ENCODE measurements at places on chromosomes 7 and 10.

- DNase-seq = no peak
Observed at GRCh38 chr10:74335501-74335900, 184.5 kb downstream of the ADK start.

- DNase-seq = no peak
Observed at GRCh38 chr7:72053292-72053691, 358.8 kb downstream of the CALN1 start.

- no peak for DNase-seq
Observed at GRCh38 chr10:26460736-26461135, 22.6 kb downstream of the APBB1IP start.

- DNase-seq = no peak
Observed at GRCh38 chr10:78936412-78937342, 132.1 kb upstream of the ZMIZ1 start.

DNA sequence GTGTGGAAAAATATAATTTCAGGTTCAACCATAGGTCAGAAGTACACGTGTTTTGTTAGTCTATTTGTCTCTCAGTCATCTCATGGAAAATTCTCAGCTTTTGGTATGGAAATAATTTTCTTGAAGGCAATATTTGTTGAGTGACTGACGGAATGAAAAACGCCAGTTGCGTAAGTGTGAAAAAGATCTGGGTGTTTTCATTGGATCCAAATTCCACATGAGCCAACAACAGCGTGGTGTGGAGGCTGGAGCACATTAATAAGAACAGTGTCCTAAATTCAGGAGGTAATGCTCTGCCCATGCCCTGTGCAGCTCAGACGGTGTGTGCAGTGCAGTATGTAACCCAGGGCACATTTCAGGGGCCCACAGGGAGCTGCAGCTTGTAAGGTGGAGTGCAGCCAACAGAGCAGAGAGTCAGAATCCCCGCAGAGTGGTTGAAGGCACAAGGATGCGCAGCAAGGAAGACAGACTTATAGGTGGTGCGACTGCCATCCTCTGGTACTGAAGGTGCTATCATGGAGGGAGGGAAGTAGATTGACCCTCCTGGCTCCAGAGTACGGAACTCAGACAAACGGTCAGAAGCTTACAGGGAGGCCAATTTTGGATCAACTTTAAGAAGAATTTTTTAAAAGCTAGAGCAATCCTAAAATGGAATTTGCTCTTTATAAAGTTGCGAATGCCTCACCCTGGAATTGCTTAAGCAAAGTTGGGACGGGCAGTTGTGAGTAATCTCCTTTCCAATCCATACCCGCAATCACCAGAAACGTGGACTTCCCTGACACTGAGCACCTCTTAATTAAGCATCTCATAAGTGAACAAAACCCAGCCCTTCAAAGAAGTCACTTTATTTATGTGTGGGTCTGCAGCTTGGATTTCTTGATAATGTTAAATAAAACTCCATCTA, 38.0 kb downstream of the EGFR start:
- no peak for DNase-seq

GRCh38 chr7:132575419-132575981, 770 bp downstream of the PLXNA4 start:
- no peak for DNase-seq

GRCh38 chr10:36794981-36795380, 330.4 kb upstream of the ANKRD30A start:
- DNase-seq = no peak

- no peak for DNase-seq
Observed at GRCh38 chr10:28875549-28876081, 198.3 kb downstream of the BAMBI start.

DNA sequence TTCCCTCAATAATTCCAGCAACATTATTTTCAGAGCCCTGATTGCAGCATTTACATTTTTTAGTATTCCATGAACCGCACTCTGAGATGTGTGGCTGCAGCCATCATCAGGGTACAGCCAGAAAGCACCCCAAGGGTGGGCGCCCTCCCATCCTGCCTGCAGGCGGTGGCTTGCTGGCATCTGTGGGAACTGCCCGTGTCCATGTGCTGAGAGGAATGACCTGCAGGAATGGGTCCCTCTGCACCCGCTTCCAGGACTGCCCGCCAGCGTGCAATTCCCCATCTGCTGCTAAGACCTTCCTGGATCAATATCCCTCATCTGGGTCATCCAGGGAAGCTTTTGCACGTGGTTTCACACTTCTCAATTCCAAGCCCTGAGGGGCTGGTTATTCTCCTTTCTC, 32.8 kb upstream of the NUB1 start:
- DNase-seq = no peak

GRCh38 chr7:142868986-142869415, 14.1 kb downstream of the EPHB6 start:
- DNase-seq = no peak

DNA sequence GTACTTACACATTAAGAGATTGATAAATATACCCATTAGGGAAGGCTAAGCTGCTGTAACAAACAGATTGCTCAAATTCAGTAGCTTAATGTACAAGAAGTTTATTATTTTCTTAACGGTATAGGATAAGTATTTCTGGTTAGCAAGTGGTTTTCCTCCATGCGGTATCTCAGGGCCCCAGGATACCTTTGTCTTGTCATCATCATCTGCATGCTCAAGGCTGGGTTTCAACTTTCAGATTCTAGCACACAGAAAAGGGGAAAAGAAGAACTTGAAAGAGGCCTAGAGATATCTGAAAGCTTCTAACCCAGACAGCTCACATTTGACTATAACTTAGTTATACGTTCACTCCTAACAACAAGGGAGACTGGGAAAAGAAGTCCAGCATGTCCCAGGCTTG, 11.8 kb upstream of the GALNT17 start:
- no peak for DNase-seq

DNA sequence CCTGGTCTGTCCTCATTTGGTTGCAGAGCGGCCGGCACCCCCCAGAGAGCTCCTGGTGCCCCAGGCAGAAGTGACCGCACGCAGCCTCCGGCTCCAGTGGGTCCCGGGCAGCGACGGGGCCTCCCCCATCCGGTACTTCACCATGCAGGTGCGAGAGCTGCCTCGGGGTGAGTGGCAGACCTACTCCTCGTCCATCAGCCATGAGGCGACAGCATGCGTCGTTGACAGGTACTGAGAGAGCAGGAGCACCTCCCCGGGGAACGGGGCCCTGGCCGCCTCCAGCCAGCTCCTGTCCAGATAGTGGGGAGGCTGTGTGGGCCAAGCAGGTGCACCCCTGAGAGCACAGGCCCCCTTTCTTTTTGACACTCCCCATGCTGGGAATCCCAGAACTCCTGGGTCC, 532.9 kb upstream of the FOXK1 start:
- DNase-seq = no peak

DNA sequence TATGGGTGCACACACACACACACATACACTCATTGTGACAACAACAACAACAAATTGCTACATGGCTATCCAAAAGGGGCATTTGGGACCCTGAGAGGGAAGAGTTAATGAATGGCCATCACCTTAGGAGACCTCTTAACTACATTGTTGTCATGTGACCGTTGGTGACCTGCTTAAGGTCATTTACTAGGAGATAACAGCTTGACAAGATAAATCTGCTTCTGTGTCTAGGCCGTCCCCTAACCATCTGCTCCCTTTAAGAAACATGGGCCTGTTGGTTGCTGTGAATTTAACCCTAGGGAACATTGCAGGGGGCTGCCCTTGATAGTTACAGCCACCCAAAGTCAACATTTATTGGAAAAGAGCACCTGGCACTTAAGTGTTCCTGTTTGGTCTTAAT, 29.7 kb downstream of the C1QL3 start:
- DNase-seq = no peak

DNA sequence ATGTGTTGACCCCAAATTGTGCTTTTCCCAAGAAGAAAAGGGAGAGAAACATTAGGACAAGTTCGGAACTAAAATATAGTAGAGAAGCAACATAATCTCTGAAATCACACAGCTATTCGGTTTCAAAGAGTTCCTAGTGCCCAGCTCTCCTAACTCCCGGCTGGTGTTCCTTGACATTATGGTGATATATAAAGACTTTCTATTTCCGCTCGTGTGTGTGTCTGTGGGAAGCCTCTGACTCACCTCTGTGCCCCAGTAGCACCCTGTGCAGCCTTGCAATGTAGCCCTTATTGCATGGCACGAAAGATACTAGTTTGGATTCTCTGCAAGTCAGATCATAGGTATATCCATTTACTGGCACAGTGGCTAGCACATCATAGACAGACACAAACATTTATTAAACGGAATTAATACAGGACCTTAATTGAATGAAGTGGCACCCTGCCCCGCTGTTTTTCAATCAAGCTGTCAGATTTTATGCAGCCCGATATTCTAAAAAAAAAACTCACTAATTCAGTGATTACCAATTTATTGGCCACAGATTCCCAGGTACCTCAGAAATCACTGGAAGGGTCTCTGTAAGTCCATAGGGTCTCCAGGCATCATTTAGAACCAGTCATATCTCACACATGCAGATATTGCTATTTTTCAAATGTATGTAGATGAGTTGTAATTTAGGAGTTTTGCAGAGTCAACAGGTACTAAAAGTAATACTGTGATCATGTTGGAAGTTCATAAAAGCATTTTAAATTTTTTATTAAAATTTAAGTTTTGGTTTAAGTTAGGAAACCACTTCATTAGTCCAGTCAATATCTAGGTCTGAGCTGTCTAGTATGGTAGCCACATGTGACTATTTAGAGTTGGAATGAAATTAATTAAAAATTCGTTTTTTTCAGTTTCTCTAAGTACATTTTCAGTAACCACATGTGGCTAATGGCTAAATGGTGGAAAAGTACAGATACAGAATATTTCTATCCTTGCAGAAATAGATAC, 43.3 kb downstream of the SFTPD start:
- DNase-seq = no peak

- DNase-seq = no peak
Observed at GRCh38 chr7:135209225-135209834, 2.0 kb downstream of the WDR91 start.

GRCh38 chr10:9296190-9296589, 1241.7 kb downstream of the GATA3 start:
- no peak for DNase-seq

- DNase-seq = no peak
Observed at GRCh38 chr10:122122493-122122892, 133.5 kb downstream of the TACC2 start.

DNA sequence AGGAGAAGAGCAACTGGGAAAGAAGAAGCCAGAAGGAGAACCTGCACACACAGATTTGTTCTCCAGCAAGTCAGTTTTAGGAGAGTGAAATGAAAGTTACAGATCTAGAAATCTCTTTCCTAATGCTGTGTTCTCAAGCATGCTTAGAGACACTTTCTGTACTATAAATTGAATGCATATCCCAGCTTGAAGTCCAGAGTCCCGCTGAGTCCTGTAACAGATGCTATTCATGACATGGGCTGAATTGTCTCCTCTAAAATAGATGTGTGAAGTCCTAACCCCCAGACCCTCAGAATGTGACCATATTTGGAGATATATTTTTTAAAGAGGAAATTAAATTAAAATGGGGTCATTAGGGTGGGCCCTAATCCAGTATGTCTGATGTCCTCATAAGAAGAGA, 46.9 kb upstream of the GJD4 start:
- DNase-seq = no peak

DNA sequence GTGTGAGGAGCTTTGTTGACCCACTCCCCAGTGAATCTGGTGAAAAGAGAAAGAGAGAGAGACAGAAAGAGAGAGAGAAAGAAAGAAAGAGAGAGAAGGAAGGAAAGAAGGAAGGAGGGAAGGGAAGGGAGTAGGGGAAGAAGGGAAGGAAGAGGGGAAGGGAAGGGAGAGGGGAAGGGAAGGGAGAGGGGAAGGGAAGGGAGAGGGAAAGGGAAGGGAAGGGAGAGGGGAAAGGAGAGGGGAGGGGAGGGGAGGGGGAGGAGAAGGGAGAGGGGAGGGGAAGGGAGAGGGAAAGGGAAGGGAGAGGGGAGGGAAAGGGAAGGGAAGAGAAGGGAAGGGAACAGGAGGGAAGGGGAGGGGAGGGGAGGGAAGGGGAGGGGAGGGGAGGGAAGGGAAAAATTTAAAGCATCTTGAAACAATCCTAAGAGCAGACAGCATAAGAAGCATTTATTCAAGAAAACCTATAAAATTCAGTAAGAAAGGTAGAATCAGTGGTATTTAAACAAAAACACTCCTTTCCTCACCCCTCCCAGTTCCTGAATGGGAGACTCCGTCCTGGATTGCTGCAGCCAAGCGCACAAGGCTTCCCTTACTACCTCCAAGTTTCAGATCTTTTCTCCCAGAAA, 846.2 kb upstream of the POM121L12 start:
- DNase-seq = no peak

DNA sequence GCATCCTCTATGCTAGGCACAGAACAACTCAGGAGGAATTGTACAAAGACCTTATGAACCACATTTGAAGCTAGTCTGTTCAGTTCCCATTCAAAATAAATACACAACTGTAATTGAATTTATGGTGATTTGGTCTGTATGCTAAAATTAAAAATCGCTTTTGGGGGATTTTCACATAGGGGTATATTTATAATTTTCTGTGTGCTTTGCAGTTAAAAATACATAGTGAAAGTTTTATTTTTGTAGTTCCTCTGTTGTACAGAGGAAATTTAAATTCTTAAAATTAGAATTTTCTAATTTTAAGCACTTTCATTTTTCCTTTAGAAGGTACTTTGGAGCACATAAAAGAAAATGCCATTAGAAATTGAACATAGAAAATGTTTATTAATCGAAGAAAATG, 6.9 kb downstream of the RABGEF1 start:
- no peak for DNase-seq

- peak; percentile 72 for DNase-seq
Observed at GRCh38 chr7:131109759-131110296, 217.8 kb upstream of the MKLN1 start.

- no peak for DNase-seq
Observed at GRCh38 chr10:112526139-112526538, 79.1 kb downstream of the VTI1A start.

GRCh38 chr7:123663200-123663599, 7.5 kb downstream of the LMOD2 start:
- no peak for DNase-seq

- no peak for DNase-seq
Observed at GRCh38 chr7:79159040-79159664, 294.3 kb downstream of the MAGI2 start.

GRCh38 chr7:47378728-47379395, 203.0 kb downstream of the TNS3 start:
- peak; percentile 35 for DNase-seq

GRCh38 chr10:71584902-71585563, 134.5 kb downstream of the C10orf105 start:
- no peak for DNase-seq

- no peak for DNase-seq
Observed at GRCh38 chr7:6248581-6248980, 23.8 kb downstream of the CYTH3 start.

- DNase-seq = peak; percentile 75
Observed at GRCh38 chr7:98056580-98056979, 50.1 kb upstream of the LMTK2 start.

GRCh38 chr7:44144968-44145478, 3.9 kb upstream of the MYL7 start:
- no peak for DNase-seq

- no peak for DNase-seq
Observed at GRCh38 chr10:43375401-43376020, 4.1 kb downstream of the FXYD4 start.

DNA sequence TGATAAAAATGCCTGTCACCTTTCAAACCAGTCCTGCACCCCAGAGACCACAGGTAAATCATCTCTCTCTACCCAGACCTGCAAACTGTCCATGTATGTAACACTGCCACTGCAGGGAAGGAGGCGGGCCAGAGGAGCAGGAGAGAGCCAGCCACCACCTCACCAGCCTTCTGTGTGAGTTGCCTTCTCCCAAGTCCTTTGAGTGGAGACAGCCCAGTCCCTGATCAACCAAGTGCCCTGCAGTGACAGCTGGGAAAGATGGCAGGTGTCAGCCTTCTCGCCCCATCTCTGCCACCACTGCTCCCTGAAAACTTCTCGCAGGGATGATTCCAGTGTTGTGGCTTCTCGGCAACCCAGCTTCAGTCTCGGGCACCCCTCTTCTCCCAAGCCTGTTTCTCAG, 42.4 kb downstream of the MTURN start:
- no peak for DNase-seq

Data from RWPE2 (cell line).